ENCODE measurements at places on chromosomes 1 and 21. TPM values are rescaled to one million over a fixed set of nuclear protein-coding genes. Genes with fewer than 3 reads are reported as not detected.

AZIN2 gene
- 5.1 TPM for total RNA-seq

LHX8 gene
- total RNA-seq, result not detected

LRRIQ3 gene
- total RNA-seq, result 0.16 TPM

GLUL gene
- 420 TPM for total RNA-seq

RAB42 gene
- total RNA-seq, result not detected
